Caco-2 (cell line): ENCODE measurements at places on chromosomes 7 and 10. TPM values are rescaled to one million over a fixed set of nuclear protein-coding genes. Genes with fewer than 3 reads are reported as not detected.

DNA sequence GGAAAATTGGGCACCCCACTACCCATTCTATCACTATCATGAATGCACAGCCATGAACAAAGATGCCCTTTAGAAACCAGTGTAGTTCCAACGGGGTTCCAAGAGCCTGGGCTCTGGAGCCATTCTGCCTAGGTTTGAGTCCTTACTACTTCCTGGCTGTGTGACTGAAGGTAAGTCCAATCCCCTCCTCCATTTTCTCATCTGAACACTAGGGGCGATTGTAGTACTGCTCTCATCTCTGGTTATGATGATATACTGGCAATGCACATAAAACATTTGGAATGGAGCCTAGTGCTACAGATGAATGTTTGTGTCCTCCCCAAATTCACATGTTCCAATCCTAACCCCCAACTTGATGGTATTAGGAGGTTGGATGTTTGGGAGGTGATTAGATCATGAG lies 28.1 kb upstream of the CDH23 start:
- H3K27ac ChIP-seq, result no peak overlapping the region
- no peak overlapping the region for H3K4me3 ChIP-seq
- H3K27me3 ChIP-seq, result no peaks in the 10 kb centered on the region
- DNase-seq, result no peak

DNA sequence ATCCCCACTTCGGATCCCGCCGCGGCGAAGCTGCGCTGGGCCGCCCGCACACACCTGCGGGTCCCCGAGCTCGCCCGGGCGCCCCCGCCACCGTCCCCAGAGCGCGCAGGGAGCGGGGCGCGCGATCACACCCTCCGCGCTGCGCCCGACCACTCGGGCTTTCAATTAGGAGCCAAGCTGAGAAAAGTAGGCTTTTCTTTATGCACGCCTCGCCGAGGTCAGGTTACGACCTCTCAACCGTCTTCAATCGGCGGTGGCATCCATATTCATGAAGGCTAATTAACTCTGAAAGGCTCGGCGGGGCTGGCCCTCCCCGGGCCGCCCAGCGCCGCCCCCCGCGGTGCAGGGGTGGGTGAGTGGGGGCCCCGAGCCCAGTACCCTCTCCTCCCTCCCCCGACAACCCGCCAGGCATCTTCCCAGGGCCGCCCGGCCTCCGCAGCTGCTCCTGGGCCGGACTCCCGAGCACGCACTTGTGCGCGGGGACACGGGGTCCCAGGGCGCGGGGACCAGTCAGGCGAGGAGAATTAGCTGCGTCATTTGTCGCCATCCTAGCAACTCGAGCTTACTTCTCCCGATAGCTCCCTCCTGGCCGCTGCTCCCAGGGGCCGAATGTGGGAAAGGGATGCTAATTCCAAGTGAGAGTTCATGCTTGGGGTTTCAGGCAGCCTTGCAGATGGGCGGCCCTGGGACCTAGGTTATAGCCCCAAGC lies 155.5 kb upstream of the LYZL2 start:
- H3K36me3 ChIP-seq, result no peaks in the 10 kb centered on the region
- H3K4me3 ChIP-seq, result peak overlapping the region; percentile 24
- H3K27me3 ChIP-seq, result peaks cover 1% of the 10 kb centered on the region; the same call in 1 of the 2 replicates
- no peak overlapping the region for H3K27ac ChIP-seq
- H3K4me1 ChIP-seq, result no peaks in the 10 kb centered on the region

DNA sequence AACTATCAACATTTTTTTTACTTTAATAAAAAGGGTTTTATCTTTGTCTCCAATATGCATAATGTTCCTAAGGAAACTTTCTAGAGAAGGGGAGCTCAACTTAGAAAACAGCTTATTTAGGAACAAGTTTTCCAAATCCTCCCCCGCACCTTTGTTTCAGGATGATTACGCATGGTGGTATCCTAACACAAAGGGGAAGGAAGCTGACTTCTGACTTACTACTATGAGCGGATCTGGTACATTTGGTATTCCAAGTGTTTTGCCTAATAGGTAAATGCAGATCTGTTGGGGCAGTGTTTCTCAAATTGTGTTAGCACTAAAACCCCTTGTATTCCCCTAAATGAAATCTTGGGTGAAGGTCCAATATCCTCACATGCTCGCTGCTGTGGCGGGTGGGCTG lies 229.3 kb upstream of the KLF14 start:
- H3K27ac ChIP-seq, result no peak overlapping the region
- H3K27me3 ChIP-seq, result no peaks in the 10 kb centered on the region
- no peaks in the 10 kb centered on the region for H3K36me3 ChIP-seq
- DNase-seq, result no peak

GRCh38 chr7:92699560-92699959 lies 109.4 kb upstream of the FAM133B start:
- no peaks in the 10 kb centered on the region for H3K27me3 ChIP-seq
- H3K27ac ChIP-seq, result peak overlapping the region; percentile 61
- H3K36me3 ChIP-seq, result no peaks in the 10 kb centered on the region
- peaks cover 51% of the 10 kb centered on the region for H3K4me1 ChIP-seq
- DNase-seq, result no peak

The SPDYE1 gene
- total RNA-seq, result not detected in 2 replicates

DNA sequence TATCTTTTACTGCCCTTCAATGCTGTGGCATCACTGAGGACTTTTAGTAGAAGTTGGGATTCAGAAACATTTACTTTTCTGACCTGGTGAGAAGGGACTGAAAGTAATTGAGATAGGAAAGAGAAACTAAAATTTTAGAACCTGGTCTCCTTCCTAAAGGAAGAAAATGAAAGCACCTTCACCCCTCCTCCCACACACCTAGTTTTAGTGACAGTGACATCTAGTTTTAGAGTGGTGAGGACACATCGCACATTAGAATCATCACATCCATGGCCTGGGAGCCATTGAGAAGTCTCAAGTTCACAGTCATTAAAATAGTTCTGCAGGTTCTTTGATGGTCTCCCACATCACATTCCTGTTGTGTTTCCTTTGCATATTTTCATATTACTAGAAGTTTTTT lies 16.1 kb downstream of the TAS2R41 start:
- H3K27me3 ChIP-seq, result no peaks in the 10 kb centered on the region
- no peak overlapping the region for H3K4me3 ChIP-seq
- H3K4me1 ChIP-seq, result peaks cover 17% of the 10 kb centered on the region
- no peak for DNase-seq
- no peaks in the 10 kb centered on the region for H3K36me3 ChIP-seq

GRCh38 chr7:47227762-47228177 lies 354.1 kb downstream of the TNS3 start:
- no peak for DNase-seq
- no peak overlapping the region for H3K27ac ChIP-seq
- H3K4me3 ChIP-seq, result no peak overlapping the region
- no peaks in the 10 kb centered on the region for H3K4me1 ChIP-seq
- no peaks in the 10 kb centered on the region for H3K27me3 ChIP-seq
- no peaks in the 10 kb centered on the region for H3K36me3 ChIP-seq

- H3K27me3 ChIP-seq, result no peaks in the 10 kb centered on the region
- no peaks in the 10 kb centered on the region for H3K4me1 ChIP-seq
- H3K4me3 ChIP-seq, result no peak overlapping the region
- no peak overlapping the region for H3K27ac ChIP-seq
These were observed 7.9 kb upstream of the XPNPEP1 start for GRCh38 chr10:109931163-109931562.

The PKD1L1 gene
- 0.25 and 0.28 TPM in 2 replicates for total RNA-seq
